Fibroblast of the aortic adventitia (primary cell): ENCODE measurements at places on chromosomes 4 and X. TPM values are rescaled to one million over a fixed set of nuclear protein-coding genes. Genes with fewer than 3 reads are reported as not detected.

RHOXF2 gene
- not detected in 2 replicates for total RNA-seq

- DNase-seq, result no peak
Measured at GRCh38 chrX:115639334-115639880, 78.4 kb downstream of the PLS3 start.

CSAG2 gene
- not detected in 2 replicates for total RNA-seq

- no peak for DNase-seq
Measured at GRCh38 chrX:108117988-108118387, 26.4 kb downstream of the ATG4A start.

MAGEB1 gene
- total RNA-seq, result not detected in 2 replicates

- no peak for DNase-seq
Measured at GRCh38 chr4:145716661-145717200, 36.8 kb downstream of the C4orf51 start.

ZBED1 gene
- 19.0 and 25.3 TPM in 2 replicates for total RNA-seq

GRCh38 chrX:24979081-24979480, 36.7 kb downstream of the ARX start:
- no peak for DNase-seq

ESX1 gene
- total RNA-seq, result not detected in 2 replicates

- DNase-seq, result peak; percentile 72
Measured at GRCh38 chrX:121308276-121308805, 260.9 kb downstream of the GLUD2 start.

DNA sequence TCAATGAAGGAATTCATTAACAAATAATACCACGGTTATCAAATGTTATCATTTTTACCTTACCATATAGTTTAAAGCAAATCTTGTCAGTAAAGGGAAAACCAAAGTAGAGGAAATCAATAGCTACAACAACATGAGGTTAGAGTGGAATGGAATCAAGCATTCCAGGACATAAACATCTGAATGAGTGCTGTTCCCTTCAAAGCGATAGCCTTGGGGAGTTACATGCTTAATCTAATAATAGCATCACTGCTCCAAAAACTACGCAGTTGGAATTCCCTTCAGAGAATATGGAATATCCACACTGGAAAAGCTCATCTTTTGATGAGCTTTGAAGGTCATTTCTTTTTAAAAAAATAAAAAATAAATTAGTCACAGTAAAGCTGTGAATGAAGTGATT, 31.2 kb downstream of the PDE5A start:
- DNase-seq, result no peak

PFKFB1 gene
- total RNA-seq, result 0.09 TPM in 1 of 2 replicates, not detected in the other

TBCK gene
- 59.7 and 163 TPM in 2 replicates for total RNA-seq

GABRG1 gene
- not detected in 2 replicates for total RNA-seq

GRCh38 chrX:109774706-109775105, 41.6 kb upstream of the ACSL4 start:
- DNase-seq, result peak; percentile 88

- peak; percentile 90 for DNase-seq
Measured at GRCh38 chrX:41084893-41085511, at the start of gene USP9X. USP9X (plus strand) TSS chrX:41085445; CDS start chrX:41123629, 38,184 bp downstream.

CCNA2 gene
- 3.8 and 63.9 TPM in 2 replicates for total RNA-seq

DNA sequence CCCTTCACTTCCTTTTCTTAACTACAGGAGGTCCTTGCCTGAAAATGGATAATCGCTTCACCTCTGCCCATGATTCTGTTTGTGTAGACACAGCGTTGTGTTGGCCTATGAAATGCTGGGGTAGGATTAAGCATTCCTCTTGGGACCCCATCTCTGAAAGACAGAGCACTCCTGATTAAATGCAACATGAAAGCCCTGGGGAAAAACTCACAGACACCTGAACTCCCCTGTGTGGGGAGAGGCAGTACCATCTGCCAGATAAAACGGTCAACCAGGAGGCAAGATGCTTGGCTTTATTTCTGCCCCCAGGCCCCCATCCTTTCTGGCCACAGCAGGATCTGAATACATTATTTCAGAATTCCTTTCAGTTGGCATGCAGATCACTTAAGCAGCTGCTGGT, 1.9 kb downstream of the LGI2 start:
- DNase-seq, result no peak

SH2D1A gene
- total RNA-seq, result not detected in 2 replicates

- no peak for DNase-seq
Measured at GRCh38 chr4:145186729-145187128, 6.3 kb upstream of the OTUD4 start.

- peak; percentile 70 for DNase-seq
Measured at GRCh38 chr4:55291227-55291640, 54.8 kb upstream of the SRD5A3 start.

- no peak for DNase-seq
Measured at GRCh38 chrX:637660-638481, 7.3 kb downstream of the SHOX start.

DNA sequence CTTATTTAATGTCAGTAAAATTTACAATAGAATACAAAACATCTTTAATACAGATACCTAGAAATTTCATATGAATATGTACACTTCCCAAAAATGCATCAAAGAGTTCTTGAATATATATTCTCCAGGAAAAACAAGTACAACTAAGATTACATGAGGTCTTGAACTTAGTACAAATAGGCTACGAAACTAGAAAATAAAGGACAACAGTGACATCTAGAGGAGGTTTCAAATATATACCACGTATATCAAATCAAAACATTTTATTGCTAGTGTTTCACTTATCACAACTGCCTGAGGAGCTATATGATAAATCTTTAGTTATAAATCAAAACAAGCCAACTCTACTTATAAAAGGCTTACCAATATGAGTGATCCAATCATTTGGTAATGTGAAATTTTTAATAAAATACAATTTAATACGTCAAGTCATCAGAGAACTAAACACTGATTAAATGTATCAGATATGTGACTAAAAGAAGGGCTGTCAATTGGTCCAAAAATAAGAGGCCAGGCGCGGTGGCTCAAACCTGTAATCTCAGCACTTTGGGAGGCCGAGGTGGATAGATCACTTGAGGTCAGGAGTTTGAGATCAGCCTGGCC, 36.6 kb downstream of the ANAPC10 start:
- DNase-seq, result peak; percentile 85

ABCG2 gene
- total RNA-seq, result 0.90 and 7.0 TPM in 2 replicates

AMBN gene
- total RNA-seq, result not detected in 2 replicates

DNA sequence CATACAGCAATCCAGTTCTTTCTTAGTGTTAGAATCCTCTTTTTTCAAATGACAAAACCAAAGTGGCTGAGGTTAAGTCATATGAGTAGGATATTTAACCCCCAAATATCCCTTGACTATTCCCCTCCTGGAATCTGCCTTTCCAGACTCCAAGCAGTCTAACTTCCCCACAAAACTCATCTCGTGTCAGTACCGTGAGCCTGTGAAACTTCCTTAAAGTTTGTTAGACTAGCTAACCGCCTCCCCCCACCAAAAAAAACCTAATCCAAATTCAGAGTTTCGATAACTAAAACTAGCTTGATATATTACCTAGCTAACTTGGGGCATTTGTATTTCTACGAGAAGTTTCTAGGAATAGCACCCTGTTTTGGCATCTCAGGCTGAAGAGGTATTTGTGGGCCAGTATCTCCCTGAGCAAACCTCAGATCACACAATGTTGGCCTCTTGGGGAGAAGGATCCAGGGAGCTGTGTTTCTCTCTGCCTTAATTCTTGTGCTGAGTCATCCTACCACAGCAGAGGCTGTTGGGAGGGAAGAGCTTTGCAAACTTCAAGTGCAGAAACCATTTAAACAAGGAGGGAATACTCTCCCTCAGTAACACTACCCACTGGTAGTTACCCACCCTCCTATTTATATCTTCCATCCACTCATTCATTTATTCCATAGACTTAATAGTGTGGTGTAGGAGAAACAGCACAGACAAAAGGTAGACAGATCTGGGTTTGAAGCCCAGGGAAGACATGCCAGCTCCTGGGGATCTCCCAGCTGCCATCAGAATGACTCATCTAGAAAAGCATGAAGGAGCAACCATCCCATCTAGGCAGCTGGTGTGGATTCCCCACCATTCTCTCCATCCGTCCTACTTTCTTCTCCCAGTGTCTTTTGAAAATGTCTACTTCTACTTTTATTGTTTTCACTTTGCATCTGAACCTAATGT, 39.3 kb upstream of the TXK start:
- DNase-seq, result peak; percentile 74

DNA sequence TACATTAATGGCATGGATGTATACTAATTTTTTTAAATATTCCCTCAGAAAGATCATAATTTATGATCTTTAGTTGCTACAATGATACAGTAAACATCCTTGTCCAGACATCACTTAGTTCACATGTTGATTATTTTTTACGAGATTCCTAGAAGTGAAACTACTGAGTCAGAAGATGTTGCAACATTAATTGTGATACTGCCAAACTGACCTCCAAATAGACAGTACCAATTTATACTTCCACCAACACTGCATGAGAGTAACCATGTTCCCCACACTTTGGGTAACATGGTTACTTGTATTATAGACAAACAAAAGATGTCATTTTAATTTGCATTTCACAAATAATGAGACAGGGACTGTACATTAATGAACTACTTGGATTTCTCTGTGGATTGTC, 19.6 kb downstream of the RCHY1 start:
- DNase-seq, result peak; percentile 84

DNA sequence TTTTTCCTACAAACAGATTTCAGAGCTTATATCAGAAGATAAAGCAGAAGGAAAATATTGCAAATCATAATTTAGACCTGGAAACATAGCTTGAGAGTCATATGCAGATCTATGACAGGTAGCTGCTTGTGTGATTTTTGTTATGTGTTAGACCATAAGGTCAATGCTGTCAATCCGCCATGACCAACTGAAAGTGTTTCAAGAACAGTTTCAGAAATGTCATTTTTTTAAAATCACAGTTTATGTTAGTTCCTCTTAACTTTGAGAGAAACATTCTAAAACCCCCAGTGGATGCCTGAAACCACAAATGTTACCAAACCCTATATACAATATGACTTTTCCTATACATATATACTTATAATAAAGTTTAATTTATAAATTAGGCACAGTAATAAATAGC, 391.3 kb upstream of the FAM241A start:
- no peak for DNase-seq

- DNase-seq, result no peak
Measured at GRCh38 chrX:40120838-40121580, 23.3 kb upstream of the BCOR start.

DNA sequence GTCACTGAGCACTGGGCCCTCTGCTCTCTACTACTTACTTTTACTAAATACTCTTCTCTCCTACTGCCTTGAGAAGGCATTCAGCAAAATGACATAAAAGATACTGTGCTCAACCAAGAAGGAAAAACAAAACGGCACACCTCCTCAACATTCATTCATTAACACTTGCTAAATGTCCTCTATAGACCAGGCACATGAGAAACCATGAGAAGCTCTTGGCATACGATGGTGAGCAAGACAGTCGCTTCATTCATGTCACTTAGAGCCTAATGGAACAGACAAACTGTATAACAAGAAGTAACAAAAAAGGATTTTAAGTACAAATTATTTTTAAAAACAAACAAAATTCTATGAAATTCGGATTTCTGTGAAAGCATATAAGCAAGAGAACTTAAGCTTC, 38.7 kb downstream of the COL25A1 start:
- DNase-seq, result no peak

DNA sequence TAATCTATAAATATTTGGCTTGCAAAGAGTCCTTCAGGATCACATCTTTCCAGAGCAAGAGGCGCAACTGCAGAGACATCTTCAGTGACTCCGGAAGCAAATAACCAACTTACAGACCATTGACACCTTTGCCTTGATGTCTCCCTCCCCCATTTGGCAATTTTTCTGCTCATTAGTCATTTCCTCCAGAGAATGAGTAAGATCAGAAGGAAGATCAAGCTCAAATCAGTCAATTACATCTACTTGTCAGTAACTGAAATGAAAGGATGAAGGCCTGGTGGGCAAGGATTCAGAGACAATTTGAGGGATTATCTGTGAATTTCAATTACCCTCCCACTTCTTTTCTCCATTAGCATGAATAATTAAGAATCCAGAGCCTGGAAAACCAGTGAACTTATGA, 665.6 kb upstream of the CPEB2 start:
- no peak for DNase-seq

- DNase-seq, result peak; percentile 21
Measured at GRCh38 chrX:26851981-26852380, 611.2 kb downstream of the PPP4R3C start.

DNA sequence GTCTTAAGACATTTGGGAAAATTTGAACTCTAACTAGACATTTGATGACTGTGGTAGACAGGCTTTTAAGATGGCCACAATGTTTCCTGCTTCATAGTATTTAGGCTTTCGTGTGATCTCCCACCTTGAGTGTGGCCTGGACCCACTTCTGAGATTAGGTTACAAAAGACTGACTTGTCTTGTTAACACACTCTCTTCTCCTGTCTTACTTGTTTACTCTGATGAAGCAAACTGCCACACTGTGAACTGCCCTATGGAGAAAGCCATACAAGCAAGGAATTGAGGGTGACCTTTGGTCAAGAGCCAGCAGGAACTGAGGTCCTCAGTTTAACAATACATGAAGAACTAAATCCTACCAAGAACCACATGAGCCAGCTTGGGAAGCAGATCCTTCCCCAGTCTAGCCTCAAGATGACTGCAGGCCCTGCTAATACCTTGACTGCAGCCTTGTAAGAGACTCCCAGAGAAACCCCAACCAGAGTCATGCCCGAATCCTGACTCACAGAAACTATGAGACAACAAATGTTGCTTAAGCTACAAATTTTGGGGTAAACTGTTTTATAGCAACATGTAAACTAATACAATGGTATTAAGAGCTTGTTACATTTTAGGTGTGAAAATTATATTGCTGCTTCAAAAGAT, 20.3 kb downstream of the UBA6 start:
- DNase-seq, result peak; percentile 5

GRCh38 chrX:102129473-102129872, 4.0 kb downstream of the TCEAL2 start:
- DNase-seq, result peak; percentile 11

DNA sequence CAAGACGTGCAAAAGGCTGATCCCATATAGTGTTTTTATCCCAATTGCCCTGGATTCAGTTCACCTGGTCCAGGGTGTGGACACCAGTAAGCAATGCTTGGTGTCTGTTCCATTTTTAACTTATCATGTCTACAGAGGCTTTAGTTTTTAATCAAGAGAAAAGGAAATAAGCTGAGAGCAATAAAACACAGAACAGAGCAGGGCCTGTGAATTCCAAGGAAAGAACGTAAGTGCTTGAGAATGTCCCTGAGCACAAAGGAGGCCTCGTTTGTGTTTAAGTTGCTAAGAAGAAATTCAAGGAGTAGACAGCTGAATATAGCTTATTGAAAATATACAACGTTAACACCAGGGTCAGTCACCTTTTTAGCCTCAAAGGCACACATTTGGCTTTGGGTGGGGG, 191.3 kb downstream of the GPC3 start:
- DNase-seq, result no peak

FAM9B gene
- total RNA-seq, result not detected in 2 replicates

GRCh38 chr4:7396186-7396910, 38.4 kb downstream of the PSAPL1 start:
- DNase-seq, result no peak

GRCh38 chr4:177771645-177772044, 329.4 kb upstream of the AGA start:
- DNase-seq, result no peak
